ENCODE measurements at places on chromosomes 4 and X. TPM values are rescaled to one million over a fixed set of nuclear protein-coding genes. Genes with fewer than 3 reads are reported as not detected.

CEP135 gene
- total RNA-seq, result 11.7 TPM

BST1 gene
- not detected for total RNA-seq

ACTRT1 gene
- total RNA-seq, result not detected

ZAR1 gene
- total RNA-seq, result not detected

- DNase-seq, result no peak
These were observed 53.0 kb downstream of the HELT start for GRCh38 chr4:185071236-185071811.

DNA sequence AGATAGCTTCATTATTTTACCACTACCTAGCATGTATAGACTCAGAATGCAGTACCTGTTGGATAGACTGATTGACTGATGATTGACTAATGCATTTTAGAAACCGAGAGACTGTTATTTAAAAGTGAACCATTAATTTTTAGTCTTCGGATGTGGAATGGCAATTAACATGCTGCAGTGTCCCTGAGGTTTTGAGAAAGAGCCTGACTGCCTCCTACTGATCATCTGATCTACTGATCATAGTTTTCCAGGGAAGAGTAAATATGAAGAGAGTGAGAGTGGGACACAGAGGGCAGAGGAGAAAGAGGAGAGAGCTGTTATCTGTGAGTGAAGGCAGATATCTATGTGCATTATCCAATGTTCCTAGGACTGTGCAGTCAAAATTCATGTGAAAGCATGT is 764.7 kb downstream of the TRIML1 start:
- no peak for DNase-seq

DNA sequence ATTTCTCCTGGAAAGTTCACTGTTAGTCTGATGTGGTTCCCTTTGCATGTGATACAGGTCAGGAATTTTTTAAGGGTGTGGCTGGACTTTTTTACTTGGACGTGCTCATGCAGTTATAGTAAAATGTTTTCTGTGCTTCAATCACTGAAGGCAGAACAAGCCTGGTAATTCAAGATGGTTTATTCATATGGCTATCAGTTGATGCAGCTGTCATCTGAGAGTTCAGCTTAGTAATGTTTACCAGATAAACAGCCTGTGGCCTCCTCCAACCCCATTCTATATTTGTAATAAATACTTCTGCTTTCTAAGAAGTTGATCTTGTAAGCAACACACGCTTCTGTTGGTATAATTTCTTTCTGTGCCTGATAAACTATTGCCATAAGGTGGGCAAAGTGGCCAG is 2105.9 kb downstream of the ARAP2 start:
- DNase-seq, result no peak

GRCh38 chr4:51942108-51942832 is 77.9 kb downstream of the LRRC66 start:
- peak; percentile 42 for DNase-seq

DNA sequence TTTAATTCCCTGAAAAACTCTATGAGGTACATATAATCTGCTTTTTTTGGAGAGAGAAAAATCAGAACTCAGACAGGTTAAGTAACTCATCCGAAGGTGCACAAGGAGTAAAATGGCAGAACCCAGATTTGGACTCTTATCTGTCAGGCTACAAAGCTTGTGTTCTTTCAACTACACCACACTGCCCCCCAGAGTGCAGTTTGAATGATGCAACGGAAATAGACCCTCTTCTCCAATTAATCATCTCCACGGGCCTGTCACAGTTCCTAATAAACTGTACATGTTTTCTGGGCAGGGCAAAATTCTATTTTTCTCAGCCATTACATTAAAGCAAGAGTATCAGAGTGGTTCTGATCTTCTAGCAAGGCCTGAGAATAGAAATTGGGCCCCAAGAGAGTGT is 35.3 kb upstream of the DCX start:
- no peak for DNase-seq

DNA sequence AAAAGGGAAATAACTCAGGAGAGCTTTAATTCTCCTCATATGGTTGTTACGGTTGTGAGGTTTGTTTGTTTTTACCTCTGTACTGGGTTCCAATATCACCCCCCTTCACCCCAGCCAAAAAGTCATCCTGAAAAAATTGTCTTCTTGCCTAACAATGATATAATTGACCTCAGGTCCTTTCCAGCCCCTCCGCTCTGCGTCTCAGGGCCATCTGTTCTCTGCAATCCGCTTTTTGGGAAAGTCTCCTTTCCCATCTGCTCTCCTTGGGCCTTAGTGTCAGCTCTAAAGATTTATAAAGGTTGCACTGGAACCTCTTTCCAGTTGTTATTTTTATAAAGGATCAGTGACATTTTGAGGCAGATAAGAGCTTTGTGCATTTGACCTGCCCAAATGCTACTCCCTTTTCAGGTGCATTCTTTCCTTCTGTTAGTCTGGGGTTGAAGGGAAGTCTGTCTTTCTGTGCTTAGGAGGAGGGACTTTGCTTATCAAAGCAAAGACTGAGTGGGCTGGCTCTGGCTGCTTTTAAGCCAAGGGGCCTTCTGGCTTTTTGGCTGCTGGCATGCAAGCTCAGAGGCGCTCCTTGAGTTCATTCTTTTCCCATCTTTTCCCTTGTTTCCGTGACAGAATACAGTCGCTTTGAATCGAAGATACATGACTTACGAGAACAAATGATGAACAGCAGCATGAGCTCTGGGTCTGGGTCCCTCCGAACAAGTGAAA is 34.1 kb downstream of the DLG3 start:
- DNase-seq, result peak; percentile 8

GRCh38 chrX:40773809-40774208 is 38.5 kb upstream of the MED14 start:
- peak; percentile 67 for DNase-seq

All from A172 (cell line).